ENCODE measurements at places on chromosomes 12 and 14.

DNA sequence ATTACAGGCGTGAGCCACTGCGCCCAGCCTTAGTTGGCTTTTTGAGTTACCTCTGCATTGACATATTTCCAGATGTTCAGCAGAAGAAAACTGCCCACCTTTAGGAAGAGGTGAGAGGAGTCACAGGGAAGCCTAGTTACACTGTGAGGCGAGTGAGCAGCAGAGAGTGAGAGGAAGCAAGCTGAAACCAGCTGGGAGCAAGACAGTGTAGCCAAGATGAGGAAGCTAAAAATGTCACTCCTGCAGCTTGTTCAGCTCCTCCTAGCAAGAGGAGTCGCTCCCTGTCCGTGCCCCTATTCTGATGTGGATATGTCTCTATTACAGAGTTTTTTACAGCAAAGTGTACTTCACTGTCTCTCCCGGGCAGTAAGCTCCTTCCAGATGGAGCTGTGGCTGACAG, 127.6 kb downstream of the GXYLT1 start:
- DNase-seq = no peak

DNA sequence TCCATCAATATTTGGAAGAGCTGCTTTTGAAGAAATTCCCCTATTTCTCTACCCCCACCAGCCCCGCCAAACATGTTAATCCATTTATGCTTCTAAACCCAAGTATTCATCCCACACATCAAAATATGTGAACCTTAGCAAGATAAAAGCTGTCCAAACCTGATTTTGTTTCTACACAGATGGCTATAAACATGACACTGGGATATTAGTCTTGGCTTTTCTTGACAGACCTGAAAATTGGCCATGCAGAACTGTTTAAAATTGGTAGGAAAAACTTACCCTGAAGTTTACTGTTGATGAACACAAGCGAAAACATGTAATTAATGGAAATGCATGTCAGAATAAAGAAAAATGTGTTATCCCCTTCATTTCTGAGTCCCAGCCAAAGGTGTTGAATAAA, 370.0 kb downstream of the EGLN3 start:
- DNase-seq = no peak

DNA sequence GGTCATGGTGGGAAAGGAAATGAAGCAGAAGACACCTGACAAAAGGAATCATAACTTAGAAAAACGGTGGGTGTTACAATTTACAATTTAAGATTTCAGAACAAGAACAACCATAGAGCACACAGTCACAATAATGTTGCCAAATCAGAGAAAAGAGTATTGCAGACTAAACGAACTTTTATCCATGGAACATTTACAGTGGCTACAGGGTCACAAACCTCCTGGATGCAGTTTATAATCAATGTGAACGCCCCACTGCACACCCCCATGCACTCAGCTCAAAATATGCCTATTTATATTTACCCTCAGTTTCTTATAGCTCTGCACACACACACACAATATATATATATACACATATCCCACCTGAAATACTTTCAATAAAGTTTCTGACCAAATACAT, 8.0 kb downstream of the KRR1 start:
- DNase-seq = no peak

DNA sequence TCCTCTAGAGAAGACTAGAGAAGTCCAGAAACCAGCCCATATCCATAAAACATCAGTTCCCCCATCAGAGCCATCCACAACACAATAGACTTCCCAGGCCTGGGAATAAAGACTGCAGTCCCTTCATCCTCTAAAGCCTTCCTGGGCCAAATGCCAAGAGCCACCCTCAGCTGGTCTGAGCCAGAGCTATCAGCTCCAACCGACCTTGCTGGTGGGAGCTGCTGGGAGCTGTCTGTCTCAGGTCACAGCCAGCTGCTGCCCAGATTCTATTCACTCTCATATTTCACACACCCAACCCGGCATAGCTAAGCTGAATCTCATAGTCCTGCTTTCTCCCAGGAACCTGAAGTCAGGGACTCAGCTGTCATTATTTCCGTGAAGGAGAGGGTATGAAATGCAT, 10.9 kb upstream of the TFCP2 start:
- no peak for DNase-seq

DNA sequence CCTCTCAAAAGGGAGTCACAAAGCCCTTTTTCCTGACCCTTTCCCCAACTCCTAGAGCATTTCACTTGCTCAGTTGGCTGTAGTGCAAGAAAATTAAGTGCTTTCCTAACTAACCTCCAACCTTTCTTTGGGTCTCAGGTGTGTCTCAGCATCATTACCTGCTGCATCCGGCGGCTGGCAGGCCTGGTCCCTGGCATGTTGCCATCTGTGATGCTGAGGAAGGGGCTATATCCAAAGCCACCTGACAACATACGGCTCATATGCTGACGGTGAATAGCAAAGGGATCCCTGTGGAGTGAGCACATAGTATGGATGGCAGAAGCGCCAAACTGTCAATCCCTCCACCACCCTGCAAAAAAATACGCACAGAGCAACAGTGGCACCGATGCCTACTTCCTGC, 1.2 kb downstream of the MLF2 start:
- no peak for DNase-seq

- no peak for DNase-seq
Observed at GRCh38 chr14:99838639-99839134, 45.5 kb downstream of the EML1 start.

DNA sequence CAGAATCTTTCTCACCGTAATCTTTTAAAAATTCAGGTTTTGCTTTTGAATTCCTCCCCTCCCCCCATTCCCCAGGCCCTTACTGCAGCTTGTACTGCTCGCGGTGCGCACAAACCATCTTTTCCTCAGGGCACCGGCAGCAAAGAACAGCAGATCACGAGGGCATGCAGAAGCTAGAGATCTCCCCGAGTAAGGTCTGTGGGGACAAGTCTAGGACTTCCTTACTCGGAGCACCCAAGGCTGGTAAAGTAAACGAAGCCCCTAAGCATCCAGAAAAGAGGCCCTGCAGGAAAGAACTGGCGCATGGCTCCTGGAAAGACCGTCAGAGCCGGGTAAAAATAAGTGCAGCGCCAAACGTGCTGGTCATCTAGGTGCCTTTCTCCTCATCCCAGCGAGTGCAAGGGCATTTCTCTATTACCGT, 727 bp downstream of the LDHB start:
- DNase-seq = no peak

Data from stimulated activated CD8-positive, alpha-beta memory T cell treated with anti-CD3 and anti-CD28 coated beads, Interleukin-2, amount 100 ng/mL, for 1 hour (primary cell).